ENCODE measurements at places on chromosomes 7 and 10. TPM values are rescaled to one million over a fixed set of nuclear protein-coding genes. Genes with fewer than 3 reads are reported as not detected.

TRIL gene
- total RNA-seq: not detected

PITRM1 gene
- 85.5 TPM for total RNA-seq

NCF1 gene
- total RNA-seq: 0.17 TPM

CTNNA3 gene
- total RNA-seq: not detected

SYT15 gene
- 2.7 TPM for total RNA-seq

MRLN gene
- total RNA-seq: not detected

CYP26A1 gene
- total RNA-seq: 2.1 TPM

SKIDA1 gene
- 0.74 TPM for total RNA-seq

CAMK1D gene
- 7.8 TPM for total RNA-seq

SFRP4 gene
- total RNA-seq: 3.0 TPM

CYP3A5 gene
- 2.2 TPM for total RNA-seq

CALHM1 gene
- not detected for total RNA-seq

PPP1R3C gene
- total RNA-seq: 28.3 TPM

PNLIPRP3 gene
- total RNA-seq: not detected

CWF19L1 gene
- 20.5 TPM for total RNA-seq

VIM gene
- total RNA-seq: 1,715 TPM
